ENCODE measurements at places on chromosomes 3 and 15. TPM values are rescaled to one million over a fixed set of nuclear protein-coding genes. Genes with fewer than 3 reads are reported as not detected.

SKOR1 gene
- polyA plus RNA-seq = 0.11 TPM

KNG1 gene
- polyA plus RNA-seq = 0.04 TPM

FBXO40 gene
- not detected for polyA plus RNA-seq

EXD1 gene
- 0.34 TPM for polyA plus RNA-seq

DNA sequence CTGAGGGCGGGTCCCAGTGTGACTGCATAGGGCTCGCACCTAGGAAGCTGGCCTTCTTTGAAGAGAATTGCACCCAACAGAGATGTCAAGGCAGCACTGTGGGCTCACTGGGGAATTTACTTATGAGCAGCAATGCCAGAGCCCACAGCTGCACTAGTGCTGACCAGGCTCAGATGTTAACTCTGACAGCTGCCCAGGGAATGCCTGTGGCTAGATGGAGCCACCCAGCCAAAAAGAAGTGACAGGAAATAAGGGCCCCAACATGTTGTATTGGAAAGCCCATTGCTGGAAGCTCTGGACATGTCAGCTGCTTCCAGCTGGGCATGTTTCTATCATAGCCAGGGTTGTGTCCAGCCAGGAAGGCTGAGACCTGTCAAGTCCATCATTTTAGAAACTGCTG, 90.9 kb upstream of the ZNF280D start:
- no peak for DNase-seq

DNA sequence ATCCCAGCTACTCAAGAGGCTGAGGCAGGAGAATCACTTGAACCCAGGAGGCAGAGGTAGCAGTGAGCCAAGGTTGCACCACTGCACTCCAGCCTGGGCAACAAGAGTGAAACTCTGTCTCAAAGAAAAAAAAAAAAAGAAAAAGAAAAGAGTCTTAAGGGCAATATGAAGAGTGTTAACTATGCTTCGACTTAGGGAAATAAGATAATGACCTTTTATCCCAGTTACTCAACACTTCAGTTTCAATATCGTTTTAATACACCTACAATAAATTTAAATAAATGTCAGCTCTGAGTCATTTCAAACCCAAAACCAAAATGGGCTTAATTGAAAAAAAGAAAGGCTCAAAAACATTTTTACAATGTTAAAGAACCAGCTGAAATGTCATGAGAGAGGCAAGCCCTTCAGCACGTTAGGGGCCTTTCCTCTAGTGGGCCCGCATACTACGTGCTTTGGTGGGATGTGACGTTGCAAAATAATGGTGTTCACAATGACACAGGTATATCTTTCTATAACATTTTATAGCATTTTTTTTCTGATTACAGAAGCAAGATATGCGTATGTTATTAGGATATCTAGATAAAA, 15.3 kb downstream of the FYCO1 start:
- DNase-seq = no peak

- DNase-seq = no peak
Measured at GRCh38 chr3:77524463-77524862, 484.6 kb downstream of the ROBO2 start.

DNA sequence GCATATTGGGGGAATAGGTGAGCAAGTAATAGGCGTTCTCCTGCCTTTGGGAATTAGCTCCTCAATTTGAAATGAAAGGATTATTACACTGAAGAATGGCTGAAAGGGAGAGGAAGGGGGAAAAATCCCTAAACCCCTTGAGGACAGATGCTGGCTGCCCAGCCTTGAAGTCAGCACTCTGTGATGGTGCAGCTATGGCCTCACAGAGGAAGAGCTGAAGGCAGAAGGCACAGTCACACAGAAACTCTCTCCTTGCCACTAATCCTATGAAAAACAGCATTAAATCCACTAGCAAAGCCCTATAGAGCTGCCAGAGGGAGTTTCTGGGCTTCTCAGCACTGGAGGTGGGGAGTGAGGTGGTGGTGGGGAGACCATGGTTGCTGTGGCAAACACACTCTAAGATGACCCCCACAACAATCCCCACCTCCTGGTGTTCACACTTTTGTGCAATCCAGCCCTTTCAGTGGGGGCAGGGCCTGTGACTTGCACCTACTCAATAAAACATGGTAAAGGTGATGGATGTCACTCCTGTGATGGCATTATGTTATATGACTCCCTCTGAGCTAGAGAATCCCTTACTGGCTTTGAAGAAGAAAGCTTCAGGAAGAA, 101.2 kb downstream of the RFTN1 start:
- DNase-seq = no peak

DNA sequence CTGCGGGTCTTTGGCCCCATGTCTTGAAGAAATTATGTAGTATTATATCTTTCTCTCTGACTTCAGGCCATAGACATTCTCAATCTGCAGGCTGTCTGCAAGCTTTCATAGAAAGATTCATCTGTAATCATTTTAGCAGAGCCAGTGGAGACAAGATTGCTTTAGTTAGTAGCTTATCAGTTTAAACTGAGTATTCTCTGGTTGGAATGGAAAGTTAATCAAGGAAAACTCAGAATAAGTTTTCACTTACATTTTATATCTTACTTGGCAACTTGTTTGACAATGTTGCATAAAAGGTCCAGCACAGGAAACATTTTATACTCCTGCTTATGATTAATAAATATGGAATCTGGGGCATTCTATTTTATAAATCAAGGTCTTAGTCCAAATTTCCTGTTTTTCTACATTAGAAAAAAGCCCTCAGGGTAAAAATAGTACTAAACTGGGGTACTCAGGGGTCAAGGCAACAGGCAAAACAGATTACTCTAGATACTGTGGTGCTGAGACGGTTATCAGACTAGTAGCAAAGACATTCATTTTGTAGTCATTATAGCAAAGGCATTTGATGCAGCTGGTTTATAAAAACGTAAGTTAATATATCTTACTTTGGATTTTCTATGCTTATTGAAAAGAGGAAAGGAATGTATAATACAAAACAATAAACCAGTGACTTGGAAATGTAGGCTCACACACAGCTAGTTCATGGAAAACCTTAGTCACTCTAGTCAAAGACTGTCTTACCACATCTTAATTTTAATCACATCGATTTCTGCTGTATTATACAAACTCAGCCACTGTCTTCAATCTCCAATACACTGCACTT, 45.2 kb upstream of the FILIP1L start:
- no peak for DNase-seq

GRCh38 chr3:143234526-143234925, 115.0 kb downstream of the CHST2 start:
- no peak for DNase-seq

DNA sequence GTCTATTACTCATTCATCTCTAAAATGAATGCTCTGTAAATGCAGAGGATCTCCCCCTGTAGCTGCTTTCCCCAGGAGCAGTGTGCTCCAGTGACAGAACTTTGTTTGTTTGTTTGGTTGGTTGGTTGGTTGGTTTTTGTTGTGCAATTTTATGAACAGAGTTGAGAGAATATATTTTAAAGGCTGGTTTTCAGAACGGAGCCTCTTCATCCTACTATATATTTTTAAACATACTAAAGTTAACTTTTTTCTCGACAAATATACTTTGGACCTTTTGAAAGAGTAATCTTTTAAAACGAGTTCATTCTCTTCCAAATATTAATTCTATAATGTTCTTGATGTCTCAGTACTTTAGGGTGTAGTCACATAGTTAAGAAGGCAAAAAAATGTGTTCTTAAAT, 20.2 kb downstream of the RYR3 start:
- DNase-seq = no peak
